ENCODE measurements at places on chromosomes 2 and 18.

DNA sequence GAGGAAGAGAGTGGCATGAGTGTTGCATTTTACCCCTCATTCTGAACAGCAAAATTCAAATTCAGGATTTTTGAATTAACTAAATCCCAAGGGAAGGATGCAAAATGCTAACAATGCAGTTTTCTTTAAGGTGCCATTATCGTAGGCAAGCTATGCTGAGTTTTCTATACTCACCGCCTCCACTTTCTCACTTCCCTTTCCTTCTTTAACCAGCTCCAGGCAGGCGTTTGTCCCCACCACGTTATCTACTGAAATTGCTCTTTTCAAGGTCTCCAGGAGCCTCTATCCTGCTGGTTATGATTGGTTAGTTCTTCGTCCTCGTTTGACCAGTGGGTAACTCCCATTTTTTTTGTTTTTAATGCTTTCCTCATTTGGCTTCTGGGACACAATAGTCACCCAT lies 1.8 kb upstream of the CPO start:
- DNase-seq = no peak

DNA sequence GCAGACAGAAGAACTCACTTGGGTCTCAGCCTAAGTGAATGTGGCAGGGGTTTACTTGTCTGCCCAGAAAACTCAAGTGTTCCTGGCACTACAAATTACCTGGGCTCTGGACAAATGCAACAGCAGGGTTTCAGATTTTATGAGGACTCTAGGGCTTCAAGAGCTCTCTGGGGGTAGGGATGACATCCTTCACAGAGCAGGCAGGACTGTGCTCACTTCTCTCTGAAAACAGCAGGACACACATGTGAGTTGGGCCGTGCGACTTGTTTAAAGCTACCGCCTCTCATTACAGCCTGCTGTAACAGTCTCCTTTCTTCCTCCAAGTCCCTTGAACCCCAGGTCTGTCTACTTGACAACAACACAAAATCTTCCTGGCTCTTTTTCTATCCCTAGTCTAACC lies 212.6 kb downstream of the EN1 start:
- no peak for DNase-seq

GRCh38 chr2:164734196-164734595 lies 107.4 kb downstream of the COBLL1 start:
- DNase-seq = no peak

DNA sequence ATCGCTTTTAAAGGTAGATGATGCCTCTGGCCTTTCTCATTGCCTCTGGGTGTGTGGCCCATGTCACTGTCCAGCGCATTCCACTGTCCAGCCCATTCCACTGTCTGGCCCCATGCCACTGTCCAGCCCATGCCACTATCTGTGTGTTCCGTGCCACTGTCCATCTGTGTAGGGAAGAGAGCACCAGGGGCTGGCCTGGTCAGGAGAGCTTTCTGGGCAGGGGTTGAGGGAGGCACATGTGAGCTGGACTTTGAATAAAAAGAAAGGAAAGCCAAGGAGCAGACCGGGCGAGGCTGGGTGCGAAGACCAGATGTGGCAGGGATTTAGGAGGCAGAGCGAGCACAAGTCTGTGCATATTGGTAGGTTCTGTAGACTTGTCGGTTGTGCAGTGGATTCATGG lies 236.2 kb downstream of the NEDD4L start:
- no peak for DNase-seq

DNA sequence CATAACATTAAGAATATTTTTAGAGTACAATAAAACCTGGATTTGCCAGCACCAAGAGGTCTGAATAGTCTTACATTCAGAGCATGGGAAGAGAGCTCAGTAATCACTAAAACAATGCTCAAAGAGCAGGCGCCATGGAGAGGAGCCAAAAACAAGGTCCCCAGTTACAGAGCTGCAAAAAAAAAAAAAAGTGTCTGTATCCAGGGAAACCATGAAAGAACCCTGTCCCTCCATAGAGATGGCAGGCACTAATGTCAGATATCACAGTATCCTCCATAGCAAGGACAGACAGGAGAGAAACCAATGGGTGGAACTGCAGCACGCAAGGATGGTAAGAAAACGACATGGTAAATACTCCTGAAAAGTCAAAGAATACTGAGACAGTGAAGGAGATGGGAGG lies 19.5 kb downstream of the FBXO15 start:
- DNase-seq = no peak

DNA sequence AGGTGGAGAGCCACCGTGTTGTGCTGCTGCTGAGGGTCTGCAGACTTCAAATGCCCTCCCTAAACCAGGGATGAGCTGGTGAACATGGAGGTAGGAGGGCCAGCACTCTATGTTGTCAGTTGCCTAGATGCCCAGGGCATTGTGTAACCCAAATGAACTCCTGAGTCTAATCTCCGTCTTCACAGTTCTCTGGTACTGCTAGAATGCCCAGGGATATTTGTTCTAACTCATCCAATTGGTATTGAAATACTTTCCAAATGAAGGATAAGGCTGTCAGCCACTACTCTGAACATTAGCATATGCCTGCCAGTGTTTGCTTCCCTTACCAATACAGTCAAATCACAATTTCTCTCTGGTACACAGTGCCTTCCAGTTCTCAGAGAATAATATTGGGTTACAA lies 492.6 kb downstream of the SLC4A3 start:
- no peak for DNase-seq

DNA sequence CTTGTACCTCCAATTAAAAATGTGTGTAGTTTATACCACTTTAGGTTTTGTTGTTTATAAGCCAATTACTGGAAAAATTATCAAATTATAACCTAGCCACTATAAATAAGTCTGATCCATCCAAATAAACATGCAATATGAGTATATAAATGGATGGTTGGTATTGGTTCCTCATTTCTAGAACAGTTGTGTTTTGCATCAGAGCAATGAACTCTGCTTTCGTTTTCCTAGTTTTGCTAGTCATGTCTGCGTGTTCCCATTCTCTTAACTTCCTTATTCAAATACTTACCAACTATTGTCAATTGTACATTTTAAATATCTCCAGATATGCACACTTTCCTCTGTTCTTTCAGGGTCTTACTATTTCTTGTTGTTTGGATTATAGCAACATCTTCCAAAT lies 641.7 kb downstream of the NR4A2 start:
- DNase-seq = no peak

DNA sequence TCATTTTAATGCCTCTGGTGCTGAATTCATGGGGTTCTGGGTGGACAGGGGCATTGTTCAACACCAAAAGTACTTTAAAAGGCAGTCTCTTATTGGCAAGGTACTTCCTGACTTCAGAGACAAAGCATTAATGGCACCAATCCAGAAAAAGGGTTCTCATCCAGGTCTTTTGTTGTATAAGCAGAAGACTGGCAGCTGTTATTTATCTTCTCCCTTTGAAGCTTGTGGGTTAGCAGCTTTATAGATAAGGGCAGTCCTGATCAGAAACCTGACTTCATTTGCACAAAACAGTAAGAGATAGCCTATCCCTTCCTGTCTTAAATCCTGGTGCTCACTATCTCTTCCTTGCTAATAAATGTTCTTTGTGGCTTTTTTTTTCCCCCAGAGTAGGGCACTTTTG lies 68.8 kb downstream of the VPS54 start:
- DNase-seq = no peak
